ENCODE measurements at places on chromosomes 2 and 18.

DNA sequence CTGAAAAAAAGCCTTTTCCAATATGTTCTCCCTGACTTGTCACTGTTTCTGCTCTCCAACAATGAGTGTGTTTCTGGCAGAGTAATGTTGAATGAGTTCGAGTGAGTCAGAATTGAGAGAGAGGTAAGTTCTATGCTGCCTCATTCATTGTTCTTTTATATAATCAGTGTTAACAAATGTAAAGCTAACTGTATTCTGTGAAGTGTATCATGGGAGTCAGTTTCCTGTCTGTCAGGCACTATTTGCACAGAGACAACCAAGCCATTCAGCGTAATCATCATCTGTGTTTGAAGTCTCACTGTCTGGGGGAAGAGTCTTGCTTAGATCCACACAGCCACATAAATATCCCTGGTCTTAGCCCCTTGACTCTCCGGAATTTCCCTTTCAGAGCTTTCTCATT lies 22.0 kb upstream of the UPP2 start:
- DNase-seq = no peak

DNA sequence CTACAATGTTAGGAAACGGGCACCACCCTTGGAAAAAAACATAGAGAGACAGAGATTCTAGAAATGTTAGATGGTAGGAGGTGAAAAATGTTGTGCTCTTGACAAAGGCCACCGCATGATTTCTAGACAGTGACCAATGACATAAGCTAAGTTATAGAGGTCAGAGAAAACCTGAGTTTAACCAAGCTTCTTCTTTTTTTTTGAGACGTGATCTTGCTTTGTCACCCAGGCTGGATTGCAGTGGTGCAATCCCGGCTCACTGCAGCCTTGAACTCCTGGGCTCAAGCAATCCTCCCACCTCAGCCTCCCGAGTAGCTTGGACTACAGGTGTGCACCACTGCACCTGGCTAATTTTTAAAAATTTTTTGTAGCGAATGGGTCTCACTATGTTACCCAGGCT lies 13.0 kb downstream of the FER1L5 start:
- peak; percentile 70 for DNase-seq

- no peak for DNase-seq
Measured at GRCh38 chr2:233728723-233729301, at the start of gene UGT1A3. TSS of gene UGT1A3 (plus strand) at chr2:233729042. CDS start at chr2:233729127, 85 bp downstream.

GRCh38 chr2:130327703-130328527 lies 14.8 kb upstream of the IMP4 start:
- DNase-seq = no peak

DNA sequence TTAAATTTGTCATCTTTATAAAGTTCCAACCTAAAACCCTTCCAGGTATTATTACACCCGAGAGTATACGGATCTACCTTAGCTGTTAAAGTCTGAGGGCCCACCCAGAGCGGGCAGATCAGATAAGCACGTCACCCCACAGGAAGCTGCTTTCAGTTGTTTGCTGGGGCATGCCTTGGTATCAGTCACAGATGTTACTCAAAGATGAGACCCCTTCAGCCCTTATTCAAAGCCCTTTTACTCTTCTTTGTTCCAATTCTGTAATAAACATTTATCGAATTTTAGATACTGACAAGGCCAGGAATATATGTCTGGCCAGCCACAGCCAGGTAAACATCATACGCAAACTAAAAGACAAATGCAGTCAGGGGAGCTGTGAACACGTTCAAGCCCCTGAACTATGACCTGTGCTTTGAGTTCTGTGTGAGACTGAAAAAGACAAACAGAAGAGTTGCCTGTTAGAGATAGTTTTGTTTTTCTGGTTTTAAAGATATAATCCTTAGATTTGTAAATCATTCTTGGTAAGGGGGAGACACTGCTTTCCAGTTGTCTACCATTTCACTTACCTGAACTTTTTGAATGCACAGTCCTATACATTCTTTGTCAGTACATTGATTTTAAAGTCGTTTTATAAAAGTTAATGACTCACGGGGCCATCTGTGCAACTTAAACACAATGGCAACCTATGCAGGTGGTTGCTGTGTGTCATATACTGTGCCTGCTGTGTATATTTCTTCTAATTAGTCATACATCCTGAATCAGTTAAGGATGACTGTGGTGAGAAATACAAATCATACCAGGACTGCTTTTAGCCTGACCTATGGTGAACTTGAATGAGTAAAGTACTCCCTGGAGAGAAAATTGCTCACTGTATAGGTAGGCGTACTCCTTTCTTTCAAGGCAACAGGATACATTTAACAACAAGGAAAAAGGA lies 100.5 kb upstream of the ITPRID2 start:
- DNase-seq = no peak

DNA sequence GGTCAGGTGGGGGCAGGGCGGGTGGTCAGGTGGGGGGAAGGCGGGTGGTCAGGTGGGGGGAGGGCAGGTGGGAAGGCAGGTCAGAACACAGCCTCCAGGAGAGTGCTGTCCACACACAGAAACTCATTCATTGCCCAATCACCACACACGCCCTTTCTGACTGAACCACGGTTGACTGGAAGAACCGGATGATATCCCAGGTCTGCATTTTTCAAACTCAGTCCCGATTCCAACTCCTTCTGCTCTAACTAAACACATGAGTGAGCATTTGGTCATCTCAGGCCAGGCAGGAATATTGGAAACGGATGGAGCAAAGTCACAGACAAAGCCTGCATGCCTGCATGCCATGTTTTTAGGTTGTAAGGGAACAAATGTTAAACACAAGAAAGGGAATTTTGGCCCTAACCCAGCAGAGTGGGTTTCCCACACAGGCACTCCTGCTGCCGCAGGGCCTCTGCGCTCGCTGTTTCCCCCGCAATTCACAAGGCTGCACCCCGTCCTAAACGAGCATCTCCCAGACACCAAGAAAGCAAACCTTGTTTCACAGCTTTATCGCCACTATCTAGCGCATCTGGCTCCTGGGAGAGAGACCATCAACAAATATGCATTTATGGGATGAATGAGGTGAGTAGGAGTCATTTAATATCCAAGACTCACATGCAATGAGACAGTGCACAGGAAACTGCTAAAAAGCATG lies 100.1 kb downstream of the ZNF516 start:
- DNase-seq = no peak

Data from CD14-positive monocyte (primary cell).